HS-27A (cell line): ENCODE measurements at places on chromosomes 11 and 22.

- no peak for DNase-seq
Measured at GRCh38 chr11:130124096-130124495, 35.5 kb upstream of the ST14 start.

DNA sequence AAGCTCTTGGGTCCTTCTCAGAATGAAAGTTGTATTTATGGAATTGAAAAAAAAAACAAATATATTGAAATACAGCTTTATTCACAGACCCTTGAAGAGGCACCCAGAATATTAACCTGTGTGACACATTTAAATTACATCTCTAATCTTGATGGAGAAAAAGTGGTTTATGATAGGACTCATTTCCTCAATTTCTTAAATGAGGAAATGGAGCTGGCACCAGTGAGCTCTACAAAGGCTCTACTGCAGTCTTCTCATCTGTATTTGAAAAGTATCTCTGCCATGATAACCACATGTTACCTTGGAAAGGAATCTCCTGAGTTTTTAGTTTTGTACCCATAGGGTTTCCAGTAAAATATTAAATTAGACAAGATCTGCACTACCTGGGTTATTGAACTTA, 186.5 kb downstream of the HIPK3 start:
- DNase-seq = no peak

DNA sequence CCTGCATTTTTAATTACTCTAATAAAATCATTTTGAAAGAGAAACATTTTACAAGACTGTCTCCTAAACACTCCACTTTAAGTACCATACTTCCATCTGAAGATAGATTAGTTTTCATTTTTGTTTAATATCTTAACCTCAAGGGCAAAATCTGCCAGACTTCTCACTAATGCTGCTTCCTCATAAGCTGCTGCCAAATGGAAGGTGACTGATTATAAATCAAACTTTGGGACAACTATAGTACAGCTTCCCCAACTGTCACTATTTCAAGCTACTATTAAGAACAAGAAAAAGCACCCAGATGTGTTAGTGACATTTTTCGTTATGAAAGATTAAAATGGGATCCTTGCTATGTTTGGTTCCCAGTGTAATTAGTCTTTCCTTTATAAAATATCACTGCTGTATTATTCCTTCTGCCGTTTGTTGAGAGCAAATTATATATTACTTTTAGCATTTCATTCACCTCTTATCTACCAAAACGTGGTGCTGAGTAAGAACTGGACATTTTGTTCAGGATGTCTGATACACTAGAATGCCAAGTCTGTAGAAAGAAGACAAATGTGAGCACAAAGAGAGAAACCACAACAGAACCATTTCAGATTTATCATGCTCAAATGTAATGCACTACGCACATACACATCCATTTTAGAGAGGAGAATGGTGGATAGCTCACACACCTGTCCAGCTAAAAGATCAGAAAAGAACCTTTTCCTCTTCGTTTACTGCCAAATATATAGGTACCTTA, 312.2 kb upstream of the C11orf87 start:
- DNase-seq = no peak

DNA sequence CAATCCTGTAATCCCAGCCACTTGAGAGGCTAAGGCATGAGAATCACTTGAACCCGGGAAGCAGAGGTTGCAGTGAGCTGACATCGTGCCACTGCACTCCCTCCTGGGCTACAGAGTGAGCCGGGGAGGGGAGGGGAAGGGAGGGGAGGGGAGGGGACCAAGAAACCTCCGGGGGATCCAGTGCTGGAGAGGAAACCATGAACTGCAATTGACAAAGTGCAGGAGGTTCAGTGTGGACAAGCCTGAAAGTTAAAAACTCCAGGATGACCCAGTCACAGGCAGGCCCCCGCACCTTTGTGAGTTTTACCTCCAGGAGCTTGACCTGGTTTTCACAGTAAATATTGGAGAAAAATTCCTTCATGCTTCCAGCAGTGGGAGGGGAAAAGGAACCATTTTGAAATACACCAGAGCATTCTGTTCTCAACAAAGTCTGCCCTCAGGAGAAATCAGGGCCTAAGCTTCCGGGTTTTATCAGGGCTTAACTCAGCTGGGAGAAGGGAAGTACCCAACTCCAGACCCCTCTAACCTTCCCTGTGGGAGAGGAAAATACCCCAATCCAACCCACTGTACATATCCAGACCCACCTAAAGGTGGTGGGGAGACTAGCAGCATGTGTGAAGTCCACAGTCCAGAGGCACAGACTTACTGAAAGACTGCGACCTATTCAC, 15.5 kb upstream of the ZFTA start:
- DNase-seq = no peak

DNA sequence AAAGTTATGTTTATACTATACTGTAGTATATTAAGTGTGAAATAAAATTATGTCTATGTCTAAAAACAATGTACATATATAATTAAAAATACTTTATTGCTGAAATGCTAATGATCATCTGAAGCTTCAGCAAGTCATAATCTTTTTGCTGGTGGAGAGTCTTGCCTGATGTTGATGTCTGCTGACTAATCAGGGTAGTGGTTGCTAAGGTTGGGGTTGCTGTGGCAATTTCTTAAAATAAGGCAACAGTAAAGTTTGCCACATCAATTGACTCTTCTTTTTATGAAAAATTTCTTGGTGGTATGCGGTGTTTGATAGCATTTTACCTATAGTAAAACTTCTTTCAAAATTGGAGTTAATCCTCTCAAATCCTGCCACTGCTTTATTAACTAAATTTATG, 21.4 kb downstream of the INSC start:
- no peak for DNase-seq

DNA sequence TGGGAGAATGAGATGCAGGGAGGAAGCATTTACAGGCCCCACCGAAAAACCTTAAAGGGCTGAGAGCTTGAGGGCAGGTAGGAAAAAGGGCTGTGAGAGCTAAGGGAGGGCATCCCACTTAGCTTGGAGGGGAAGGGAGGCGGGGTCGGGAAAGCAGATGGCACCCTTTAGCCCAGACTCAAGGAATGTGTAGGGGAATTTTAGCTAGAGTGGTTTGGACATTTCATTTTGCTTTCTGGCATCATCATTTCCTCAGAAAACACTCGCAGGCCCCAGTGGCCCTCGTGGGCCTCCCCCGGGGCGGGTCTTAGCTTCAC, 846 bp upstream of the STIM1 start:
- no peak for DNase-seq

- peak; percentile 94 for DNase-seq
Measured at GRCh38 chr11:35337136-35337913, 82.0 kb downstream of the SLC1A2 start.

DNA sequence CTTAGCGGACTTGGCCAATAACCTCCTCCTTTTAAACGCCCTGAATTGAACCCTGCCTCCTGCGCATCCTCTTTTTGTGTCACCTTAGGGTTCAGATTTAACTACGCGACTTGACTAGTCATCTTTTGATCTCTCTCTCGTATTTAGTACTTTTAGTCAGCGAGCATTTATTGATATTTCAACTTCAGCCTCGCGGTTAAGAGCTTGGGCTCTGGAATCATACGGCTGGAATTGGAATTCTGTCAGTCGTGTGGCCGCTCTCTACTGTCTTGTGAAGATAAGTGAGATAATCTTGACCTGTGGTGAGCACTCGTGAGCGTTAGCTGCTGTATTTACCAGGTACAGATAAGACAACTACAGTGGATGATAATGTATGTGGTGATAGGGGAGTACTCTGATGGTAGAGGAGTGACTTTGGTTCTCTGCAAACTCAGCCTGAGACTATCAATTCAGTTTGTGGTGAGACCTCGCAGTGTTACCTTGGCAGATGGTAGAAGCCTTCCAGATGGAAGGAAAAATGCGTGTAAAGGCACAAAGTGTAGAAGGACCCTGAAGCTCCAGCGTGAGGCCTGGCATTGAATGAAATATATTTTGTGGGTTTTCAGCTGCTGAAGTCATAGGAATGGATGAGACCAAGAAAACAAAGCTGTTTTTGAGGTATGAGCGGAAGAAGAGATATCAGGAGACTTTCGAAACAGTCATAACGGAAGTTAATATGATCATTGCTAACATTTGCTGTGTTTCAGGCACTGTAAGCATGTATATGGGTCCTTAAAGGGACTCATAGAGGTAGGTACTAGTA, 682 bp downstream of the ATM start:
- DNase-seq = no peak

DNA sequence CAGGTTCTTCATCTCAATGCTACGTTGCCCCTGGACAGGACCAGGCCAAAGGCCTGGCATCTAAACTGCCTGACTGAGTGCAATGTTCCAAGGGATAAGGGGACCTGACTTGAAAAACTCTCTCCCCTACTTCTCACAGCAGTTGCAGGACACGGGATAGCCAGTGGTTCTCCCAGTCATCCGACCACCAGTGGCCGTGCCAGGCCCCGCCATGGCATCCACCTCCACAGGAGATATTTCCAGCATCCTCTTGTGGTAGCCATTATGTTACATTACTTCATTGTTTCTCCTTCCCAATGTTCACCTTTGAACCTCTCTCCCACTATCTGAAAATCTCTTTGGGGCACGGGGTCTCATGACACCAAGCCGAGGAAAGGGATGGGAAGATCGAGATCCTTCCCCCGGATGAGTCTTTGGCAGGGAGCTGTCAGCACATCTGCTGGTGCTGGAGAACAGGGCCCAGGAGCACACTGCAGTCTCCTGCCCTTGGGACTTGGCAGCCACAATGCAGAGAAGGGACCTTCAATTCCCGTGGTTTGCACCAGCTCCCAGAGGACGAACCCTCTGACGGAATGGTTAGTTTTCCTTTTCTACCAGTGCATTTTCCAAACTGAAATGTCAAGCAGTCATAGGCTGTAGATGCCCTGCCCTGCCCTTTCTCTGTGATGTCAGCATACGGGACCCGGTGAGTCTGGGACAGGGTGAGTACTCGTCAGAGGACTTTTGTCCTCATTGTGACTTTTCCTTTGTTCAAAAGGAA, 121.2 kb downstream of the ETS1 start:
- DNase-seq = no peak

DNA sequence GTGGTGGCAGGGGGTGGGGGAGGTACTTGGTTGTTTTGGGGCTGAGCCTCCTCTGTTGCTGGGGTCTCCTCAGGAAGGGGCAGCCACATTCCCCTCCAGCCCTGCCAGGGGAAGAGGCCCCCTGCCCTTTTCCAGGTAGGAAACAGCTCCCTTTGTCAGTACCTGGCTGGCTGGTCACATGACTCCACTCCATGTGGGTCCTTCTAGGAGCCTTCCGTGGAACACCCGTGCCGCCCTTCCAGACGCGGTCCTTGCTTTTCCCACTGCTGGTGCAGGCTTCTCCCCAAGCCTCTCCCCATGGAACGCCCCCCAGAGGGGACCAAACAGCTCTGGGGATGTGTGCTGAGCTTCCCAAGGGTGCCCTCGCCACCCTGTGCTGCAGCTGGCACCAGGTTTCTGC, 19.9 kb downstream of the IFT27 start:
- DNase-seq = no peak

DNA sequence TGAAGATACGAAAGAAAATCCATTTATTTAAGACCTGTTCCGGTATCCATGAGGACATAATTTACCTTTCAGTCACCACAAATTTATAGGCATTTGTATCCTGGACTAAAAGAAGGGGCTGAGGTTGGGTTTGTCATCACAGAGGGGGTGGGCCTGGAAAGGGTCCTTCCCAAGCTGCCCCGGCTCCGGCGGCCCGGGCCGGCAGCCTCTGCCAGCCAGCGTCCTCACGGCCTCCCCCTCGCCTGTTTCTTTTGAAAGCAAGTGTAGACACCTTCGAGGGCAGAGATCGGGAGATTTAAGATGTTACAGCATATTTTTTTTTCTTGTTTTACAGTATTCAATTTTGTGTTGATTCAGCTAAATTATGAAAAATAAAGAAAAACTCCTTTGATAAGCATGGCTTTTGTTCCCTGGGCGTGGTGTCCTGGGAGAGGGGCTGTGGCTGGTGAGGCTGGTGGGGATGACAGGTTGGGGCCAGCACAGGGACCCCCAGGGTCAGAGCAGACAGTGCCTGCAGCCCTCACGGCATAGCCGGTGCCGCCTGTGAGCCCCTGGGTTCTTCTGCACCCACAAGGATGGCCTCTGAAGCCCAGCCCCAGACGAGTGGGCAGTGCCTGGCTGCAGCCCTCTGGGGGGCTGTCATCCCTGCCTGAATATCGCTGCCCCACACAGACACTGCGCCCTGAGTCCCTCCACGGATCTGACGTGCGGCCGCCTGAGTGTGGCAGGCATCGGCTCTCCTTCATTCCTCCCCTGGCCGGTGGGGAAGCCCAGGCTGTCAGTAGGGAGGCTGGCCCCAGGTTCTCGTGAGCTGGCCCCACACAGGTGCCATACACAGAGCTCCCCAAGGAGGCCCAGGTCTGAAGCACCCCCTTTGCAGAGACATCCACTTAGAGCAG, 1075.9 kb downstream of the BRD1 start:
- no peak for DNase-seq

GRCh38 chr22:47192651-47193437, 430.4 kb downstream of the TBC1D22A start:
- no peak for DNase-seq

DNA sequence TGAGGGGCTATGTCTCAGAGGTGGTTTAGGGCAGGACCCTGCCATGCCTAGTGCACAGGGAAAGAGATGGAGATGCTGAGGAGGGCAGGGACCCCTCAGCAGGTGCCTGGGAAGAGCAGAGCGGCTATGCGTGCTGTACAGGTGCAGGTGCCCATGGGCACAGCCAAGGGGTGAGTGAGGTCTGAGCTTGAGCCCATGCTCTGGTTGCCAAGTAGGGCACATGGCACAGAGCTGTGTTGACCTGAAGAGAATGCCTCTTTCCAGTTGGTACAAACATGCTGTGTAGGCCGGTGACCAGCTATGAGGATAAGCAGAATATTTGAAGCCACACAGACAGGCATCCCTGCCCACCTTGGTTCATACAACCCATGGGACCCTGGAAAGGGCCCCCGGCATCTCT, 65.8 kb upstream of the NECTIN1 start:
- no peak for DNase-seq

DNA sequence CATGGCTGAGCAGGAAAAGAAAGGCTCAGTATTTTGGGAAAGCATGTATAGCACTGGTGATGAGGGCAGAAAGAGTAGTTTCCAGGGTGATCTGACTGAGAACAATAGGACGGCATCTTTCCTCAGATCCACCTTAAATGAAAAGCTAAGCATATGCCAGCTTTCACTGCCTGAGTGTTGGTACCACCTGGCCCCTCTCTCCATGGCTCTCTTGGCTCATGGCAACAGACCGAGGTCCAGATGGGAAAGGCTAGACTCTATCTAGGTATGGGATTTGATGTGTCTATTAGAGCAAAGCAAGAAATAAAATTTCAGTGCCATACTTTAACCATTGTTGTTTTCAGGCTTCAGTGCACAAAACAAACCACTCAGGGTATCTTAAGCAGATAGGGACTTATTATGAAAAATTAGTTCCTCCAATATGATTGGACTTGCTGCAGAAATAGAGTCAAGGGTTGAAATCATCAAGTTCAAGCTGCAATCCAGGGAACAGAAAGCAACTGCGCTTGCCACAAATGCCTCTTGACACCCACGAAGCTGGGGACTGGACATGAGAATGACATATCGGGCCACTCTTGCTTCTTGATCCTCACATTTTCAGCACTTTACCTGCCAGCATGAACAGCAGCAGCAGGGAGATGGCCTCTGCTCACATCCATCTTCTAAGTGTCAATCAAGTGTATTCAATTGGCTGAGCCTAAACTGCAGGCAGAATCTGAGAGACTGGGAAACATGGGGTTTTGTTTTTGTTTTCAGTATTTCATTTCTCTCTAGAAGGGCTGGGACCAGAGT, 64.0 kb upstream of the SNX19 start:
- no peak for DNase-seq
